Common myeloid progenitor, CD34-positive (primary cell): ENCODE measurements at places on chromosomes 3 and 15.

DNA sequence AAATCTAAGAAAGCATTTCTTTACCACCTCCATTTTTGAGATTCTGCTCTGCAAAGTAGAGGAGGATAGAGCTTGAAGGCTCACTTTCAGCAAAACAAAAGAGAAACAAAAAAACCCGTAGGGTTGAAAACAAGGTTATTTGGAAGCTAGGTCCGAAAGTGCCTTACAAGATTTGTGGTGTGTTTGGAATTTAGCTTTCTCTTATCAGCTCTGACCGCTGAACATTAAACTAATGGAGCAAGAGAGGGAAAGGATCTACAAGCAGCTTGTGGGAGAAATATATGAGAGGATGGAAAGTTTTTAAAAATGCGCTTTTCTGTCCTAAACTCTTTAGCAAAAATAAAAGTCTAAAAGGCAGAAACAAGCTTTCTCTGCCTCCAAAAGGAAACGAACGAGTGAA lies 545.5 kb downstream of the NTRK3 start:
- no peaks in the 10 kb centered on the region for H3K27me3 ChIP-seq
- H3K4me1 ChIP-seq, result no peaks in the 10 kb centered on the region

- no peak for DNase-seq
- no peak overlapping the region for H3K4me3 ChIP-seq
- no peaks in the 10 kb centered on the region for H3K36me3 ChIP-seq
- no peaks in the 10 kb centered on the region for H3K27me3 ChIP-seq
- no peak overlapping the region for H3K27ac ChIP-seq
- peaks cover 15% of the 10 kb centered on the region for H3K4me1 ChIP-seq
Measured at GRCh38 chr3:132342183-132342582, 25.0 kb downstream of the ACP3 start.

DNA sequence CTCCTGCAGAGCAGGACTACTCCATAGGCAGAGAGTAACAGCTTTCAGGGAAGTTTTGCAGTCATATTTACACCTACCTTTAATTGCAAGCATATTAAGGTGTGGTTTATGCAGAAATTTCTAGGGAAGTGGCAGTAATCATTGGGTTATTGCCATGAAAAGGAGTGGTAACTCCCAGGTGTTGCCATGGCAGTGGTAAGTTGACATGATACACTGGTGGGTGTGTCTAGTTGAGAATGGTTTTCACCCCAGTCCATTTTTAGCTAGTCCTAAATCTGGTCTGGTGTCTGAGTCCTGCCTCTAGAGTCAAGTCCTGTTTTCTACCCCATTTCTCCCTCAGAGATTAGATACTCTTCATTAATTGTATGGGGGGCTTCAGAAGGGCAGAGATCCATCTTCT lies 128.4 kb upstream of the GMNC start:
- H3K36me3 ChIP-seq, result no peaks in the 10 kb centered on the region
- H3K4me1 ChIP-seq, result no peaks in the 10 kb centered on the region

DNA sequence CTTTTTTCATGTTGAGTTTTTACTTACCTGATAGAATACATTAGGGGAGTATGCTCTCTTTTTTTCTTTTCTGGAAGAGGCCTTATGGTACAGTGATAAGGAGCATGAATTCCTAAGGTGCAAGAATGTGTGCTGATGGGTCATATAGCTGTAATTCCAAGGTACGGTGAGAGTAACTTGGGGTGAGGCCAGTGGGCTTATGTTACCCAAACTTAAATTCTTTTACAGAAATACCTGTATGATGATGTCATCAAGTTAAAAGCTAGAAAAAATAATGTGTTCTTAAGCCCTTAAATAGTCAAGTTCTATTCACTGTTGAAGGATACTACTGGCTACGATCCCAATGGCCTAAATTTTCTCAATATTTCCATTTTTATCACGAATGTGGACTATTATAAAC lies 111.2 kb downstream of the GMPS start:
- H3K27me3 ChIP-seq, result no peaks in the 10 kb centered on the region
- no peaks in the 10 kb centered on the region for H3K36me3 ChIP-seq
- H3K4me3 ChIP-seq, result no peak overlapping the region
- H3K27ac ChIP-seq, result no peak overlapping the region
- H3K4me1 ChIP-seq, result peaks cover 3% of the 10 kb centered on the region

DNA sequence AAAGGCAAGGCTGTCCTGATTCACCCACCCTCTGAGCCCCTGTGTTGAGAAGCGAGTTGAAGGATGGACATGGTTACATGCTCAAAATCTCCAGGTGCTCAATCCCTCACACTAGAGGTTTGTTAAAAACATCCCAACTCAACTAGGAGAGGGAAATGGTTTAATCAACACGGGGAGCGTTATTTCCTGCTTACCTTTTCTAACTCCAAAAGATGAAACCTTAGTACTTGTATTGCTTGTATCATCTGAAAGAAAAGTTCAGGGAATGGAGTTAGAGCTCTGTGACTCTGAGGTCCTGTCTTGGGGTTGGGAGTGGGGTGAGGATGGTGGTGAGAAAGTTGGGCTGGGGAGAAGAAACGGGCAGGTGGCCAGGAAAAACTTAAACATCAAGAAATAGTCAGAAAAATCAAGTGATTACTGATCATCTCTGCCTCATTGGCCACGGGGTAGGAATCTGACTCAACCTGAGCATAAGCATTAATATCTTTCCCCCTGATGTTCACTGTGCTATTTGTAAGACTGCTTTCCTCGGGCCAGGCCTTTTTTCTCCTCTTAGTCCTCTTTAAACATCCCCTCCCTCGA lies 5.9 kb downstream of the MEIS2 start:
- no peaks in the 10 kb centered on the region for H3K36me3 ChIP-seq
- no peak for DNase-seq
- no peaks in the 10 kb centered on the region for H3K4me1 ChIP-seq
- H3K27ac ChIP-seq, result no peak overlapping the region
- peaks cover 62% of the 10 kb centered on the region for H3K27me3 ChIP-seq
- H3K4me3 ChIP-seq, result no peak overlapping the region
